ENCODE measurements at places on chromosomes 6 and 20.

- no peak for DNase-seq
Observed at GRCh38 chr6:142893088-142893487, 51.9 kb downstream of the HIVEP2 start.

GRCh38 chr6:129766959-129767728 lies 57.2 kb upstream of the ARHGAP18 start:
- peak; percentile 15 for DNase-seq

- no peak for DNase-seq
Observed at GRCh38 chr6:7373739-7374138, 15.8 kb downstream of the CAGE1 start.

DNA sequence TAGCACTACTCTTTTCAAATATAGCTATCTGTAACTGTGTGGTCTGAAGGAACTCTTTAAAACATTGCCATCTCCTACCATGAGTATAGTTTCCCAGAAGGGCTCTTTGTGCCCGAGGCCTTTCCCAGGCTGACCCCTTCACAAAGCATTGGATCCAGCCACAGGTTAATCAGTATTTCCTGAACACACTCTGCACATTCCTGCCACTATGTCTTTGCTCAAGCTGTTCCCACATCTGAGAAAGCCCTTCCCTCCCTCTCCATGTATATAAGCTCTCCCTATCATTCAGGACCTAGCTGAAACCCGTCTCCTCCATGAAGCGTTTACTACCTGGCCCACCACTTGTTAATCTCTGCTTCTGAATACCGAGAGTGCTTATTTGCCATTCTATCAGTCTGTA lies 47.8 kb upstream of the PKHD1 start:
- DNase-seq = no peak
